ENCODE measurements at places on chromosomes 13 and 19. TPM values are rescaled to one million over a fixed set of nuclear protein-coding genes. Genes with fewer than 3 reads are reported as not detected.

DNA sequence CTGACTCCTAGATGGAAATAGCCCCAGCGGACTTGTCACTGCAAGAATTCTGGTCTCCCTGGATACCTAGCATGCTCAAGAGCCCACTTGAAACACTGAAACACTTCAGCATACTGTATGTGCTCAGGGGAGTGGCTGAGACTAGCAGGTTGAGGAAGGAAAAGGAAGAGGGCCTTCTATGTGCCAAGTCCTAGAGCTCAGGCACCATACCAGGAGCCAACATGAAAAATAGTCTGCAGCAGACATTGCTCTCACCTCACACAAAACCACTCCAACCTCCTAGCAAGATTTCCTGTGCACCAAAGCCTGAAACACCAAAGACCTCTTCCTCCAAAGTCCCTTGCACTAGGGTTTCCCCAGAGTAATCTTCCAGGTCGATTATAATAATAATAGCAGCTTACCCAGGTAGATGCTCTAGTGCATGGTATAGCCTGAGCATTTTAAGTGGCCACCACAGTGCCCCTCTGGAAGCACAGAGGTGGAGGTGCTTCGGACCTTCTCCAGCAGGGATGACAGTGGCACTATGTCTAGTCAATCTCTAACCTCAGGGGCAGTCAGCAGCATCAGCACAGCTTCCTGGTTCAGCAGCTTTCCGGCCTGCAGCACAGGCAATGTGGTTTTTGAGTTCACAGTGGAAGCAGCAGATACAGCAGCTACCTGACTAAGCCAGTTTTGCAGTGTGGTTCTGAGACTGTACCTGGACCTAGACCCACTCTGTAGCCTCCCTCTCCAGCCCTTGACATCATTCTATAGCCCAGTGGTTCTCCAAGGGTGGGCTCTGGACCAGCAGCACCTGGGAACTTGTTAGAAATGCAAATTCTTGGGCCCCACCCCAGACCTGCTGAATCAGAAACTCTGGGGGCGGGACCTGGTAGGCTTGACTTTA lies 45.6 kb upstream of the UBE2L5 start:
- no peak for DNase-seq

GRCh38 chr19:40348961-40349507 lies 539 bp downstream of the PLD3 start:
- no peak for DNase-seq

DNA sequence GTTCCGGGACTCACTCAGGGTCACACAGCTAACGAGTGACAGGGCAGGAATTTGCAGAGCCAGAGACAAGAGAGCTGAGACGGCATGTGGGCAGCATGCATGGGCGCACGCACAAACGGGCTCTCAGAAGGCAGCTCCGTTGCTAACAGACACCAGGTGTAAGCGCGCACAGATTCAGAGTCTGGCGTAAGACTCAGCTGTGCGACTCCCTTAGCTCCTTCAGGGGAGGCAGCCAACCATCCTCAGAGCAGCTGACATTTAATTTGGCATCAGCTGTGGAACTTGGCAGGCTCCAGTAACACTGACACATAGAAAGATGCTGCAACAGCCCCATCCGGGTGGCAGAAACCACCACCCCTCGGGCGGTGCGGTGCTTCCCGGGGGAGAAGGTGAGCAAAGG lies 7.5 kb upstream of the TM6SF2 start:
- no peak for DNase-seq

The LGI4 gene
- total RNA-seq, result 38.5 TPM

The CEACAM16 gene
- total RNA-seq, result not detected
